ENCODE measurements at places on chromosomes 5 and 9.

DNA sequence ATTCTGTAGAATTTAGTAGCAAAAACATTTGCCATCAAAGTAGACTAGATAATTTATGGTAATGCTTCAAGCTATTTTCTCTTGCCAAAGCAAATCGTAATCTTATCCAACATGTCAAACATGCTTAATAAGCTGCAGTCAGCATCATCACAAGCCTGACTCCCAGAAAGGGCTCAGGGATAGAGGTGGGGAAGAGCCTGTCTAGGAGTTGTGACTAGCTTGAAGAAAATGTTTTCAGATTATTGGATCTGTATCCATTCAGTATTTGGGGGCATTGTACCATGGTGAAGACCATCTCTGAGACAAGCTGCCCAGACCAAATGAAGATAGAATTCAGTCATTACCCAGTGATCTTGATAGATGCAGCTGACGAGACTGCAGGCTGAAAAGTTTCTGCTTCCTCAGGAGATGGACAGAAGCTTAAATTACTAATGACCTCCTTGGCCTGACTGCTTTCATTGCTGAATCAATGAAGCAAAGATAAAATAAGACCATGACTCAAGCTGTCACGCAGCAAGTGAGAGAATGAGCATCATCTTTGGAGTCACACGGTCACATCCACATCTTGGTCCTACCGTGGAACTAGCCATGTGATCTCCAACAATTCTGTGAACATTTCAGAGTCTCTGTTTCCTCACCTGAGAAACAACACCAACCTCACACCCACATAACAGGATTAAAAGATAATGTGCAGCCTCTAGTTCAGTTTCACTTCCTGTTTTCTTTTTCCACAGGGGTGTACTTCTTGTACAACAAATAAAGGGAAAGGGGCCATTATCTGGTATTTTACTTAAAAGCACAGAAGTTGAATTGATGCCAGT lies 9.4 kb downstream of the ERAP2 start:
- no peak for DNase-seq

- DNase-seq, result no peak
Observed at GRCh38 chr9:19769213-19769612, 19.6 kb downstream of the SLC24A2 start.

GRCh38 chr5:122154910-122155309 lies 25.6 kb downstream of the ZNF474 start:
- DNase-seq, result no peak

DNA sequence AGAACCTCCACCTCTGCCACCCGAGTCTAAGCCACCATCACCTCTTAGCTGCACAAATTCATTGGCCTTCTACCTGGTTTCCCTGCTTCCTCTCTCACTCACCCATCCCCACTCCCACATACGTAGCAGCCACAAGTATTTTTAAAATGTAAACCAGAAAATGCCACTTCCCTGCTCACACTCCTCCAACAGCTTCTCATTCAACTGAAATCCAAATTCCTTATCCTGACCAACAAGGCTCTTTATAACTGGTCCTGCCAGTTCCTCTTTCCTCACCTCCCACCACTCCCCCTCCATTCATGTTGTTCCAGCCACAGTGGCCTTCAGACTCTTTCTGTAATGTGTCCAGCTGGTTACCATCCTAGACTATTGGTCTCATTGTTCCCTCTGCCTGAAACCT lies 25.0 kb upstream of the PALM2AKAP2 start:
- DNase-seq, result no peak

DNA sequence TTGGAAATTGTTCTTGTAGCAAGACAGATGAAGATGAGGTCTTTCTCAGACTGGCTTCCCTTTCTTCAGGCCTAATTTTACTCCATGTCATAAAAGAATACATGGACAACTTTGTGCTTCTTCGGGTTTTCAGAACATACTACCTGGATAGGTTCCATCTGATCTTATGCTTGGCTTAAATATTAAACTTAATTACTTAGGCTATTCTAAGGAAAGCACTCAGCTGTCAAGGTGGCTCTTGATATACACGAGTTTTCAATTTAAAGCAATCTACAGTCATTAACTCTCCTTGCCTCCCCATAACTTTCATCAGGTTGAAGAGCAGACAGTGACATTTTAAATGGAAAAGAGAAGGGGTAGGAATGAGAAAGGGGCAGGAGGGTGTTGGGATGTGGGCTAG lies 9.5 kb upstream of the PPP3R2 start:
- DNase-seq, result no peak

DNA sequence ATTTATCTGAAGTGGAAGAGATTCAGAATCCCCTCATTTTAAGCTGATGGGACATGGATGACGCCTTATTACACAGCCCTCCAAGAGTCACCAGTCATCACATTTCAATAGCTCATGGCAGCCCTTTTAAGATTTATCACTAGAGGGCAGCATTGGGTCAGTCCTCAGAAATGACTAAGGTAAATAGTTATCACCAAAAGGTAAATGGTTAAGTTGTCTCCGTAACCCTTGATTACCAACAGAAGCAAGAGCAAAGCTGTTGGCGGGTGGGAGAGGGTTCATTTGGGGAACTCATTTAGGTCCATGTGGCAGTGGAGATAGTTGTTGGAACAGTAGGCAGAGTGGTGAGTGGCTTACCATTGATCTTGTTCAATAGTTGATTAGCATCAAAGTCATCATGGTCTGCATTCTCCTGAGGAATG lies 12.0 kb upstream of the C9 start:
- DNase-seq, result no peak

GRCh38 chr5:592158-592557 lies 20.0 kb upstream of the CEP72 start:
- DNase-seq, result no peak

DNA sequence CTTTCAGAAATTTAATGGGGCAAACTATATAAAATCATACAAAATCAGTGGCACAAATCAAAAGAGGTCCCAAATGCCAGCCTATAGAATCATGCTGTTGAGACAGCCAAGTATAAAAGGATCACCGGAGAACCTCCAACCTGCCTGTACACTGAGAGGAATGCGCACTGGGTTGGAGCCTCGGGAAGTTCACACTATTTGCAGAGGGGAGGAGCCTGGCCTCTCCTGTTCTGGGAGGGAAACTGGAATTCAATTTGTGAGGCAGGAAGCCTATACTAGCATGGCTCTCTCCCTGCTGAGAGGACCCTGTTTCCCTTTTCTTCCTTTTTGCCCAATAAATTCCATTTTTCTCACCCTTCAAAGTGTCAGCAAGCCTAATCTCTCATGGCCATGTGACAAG lies 406.0 kb downstream of the HINT1 start:
- DNase-seq, result no peak

DNA sequence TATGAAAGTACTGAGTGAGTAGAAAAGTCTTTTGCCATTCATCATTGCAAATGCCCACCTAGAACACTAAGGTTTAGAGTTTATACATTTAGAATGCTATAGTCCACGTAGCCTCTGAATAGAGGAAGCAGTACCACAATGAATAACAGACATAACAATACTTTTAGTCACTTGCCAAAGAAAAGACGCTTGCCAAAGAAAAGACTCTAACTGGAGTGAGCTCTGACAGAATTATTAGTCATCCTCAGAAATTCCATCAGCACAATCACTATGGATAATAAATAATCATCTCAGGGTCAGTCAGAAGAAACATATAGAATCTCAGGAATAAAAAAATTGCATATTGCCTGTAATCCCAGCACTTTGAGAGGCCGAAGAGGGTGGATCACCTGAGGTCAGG lies 168.5 kb upstream of the TARS1 start:
- peak; percentile 93 for DNase-seq

- DNase-seq, result no peak
Observed at GRCh38 chr9:93612796-93613154, 36.4 kb downstream of the PHF2 start.

GRCh38 chr5:101997235-101997634 lies 298.8 kb downstream of the SLCO4C1 start:
- DNase-seq, result no peak

- no peak for DNase-seq
Observed at GRCh38 chr9:90142580-90142979, 500.0 kb downstream of the DIRAS2 start.

GRCh38 chr5:136056771-136057335 lies 28.1 kb downstream of the TGFBI start:
- DNase-seq, result no peak

- DNase-seq, result no peak
Observed at GRCh38 chr5:17114715-17115599, 102.5 kb upstream of the BASP1 start.

GRCh38 chr9:134757216-134757975 lies 115.8 kb downstream of the COL5A1 start:
- no peak for DNase-seq

DNA sequence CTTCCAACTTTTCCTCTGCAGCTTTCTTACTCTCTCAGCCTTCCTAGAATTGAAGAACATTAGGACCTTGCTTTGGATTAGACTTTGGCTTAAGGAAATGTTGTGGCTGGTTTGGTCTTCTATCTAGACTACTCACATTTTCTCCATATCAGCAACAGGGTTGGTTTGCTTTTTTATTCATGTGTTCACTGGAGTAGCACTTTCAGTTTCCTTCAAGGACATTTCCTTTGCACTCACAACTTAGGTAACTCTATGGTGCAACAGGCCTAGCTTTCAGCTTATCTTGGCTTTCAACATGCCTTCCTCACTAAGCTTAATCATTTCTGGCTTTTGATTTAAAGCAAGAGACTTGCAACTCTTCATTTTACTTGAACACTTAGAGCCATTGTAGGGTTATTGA lies 153.1 kb downstream of the CCDC192 start:
- DNase-seq, result no peak

DNA sequence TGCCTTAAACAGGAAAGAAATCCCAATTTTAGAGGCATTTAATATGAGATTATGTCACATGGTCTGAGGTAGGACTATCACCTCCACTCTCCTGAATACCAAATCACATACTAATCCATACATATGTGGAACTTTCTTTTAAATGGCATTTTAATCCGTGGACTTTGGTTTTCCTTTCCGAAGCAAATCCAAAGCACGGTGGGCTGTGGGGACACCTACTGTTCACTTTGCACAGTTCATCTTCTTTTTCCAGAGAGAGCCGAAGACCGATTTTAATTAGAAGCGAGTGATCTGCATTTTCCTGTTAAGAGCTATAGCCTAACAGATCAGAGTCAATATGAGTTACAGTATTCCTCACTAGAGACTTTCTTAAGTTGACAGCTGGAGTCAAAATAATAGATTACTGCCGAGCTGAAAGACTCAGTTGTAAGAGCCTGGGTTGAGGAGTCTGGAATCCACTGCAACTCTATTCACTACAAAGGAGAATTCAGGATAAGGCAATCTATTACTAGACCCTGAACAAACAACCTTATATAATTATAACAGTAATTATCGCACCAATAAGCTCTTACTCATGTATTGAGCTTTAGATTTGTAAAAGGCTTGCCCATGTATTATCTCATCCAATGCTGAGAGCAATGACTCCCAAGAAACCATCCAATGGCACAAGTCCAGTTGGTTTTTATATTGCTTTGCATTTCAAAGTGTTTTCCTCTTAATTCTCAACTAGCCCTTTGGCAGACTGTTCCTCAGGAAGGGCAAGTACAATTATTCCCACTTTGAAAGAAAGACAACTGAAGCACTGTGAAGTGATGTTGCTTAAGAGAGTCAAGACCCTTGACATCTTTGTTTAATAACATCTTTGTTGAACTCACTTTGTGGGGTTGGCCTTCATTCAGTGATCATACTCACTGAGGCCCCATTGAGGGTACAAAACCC lies 144.7 kb downstream of the TRPM6 start:
- peak; percentile 3 for DNase-seq

GRCh38 chr9:136525841-136526499 lies 19.9 kb downstream of the NOTCH1 start:
- no peak for DNase-seq

DNA sequence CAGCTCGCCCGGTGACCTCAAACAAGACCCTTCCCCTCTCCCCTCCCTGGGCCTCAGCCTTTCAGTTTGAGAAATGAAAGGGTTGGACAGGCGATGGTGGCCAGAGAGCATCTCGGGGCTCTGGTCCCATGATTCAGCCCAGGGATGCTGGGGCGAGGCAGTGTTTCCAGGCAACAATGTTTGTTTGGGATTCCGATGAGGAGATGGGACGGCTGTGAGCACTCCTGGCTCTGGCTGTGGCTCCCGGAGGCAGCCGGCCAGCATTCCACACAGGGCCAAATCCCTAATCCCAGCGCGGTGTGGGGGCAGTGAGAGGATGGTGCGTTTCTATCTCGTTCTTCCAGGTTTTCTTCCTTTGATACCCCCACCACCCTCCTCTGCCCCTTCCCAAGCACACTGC lies 66.0 kb downstream of the HMCN2 start:
- peak; percentile 20 for DNase-seq

DNA sequence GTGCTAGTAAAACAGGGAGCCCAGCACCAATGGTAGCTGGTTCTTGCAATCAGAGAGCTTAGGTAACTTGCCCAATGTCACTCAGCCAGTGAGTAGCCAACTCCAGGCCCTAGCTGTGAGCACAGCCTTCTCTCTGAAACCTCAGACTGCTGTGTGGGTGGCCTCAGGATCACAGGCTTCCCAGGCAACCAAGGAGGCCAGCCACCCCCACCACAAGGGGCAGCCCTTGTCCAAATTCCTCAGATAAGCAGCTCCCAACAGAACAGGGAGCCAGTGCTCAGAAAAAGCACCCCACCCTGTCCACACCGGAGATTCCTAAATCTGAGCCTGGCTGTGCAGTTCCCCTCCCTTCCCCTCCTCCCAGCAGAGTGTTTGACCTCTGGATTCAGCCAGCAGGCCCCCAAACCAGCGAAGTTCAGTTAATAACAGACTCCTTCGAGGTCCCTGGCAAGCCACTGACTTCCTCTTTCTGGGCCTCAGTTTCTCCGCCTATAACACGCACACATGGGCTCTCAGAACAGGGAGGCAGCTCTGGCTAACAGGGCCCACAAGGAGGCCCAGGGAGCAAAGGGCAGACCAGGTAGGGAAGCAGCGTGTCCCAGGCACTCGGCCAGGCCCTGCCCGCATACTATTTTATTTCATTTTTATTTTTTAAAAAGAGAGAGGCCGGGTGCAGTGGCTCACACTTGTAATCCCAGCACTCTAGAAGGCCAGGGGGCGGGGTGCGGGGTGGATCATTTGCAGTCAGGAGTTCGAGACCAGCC lies 2.7 kb downstream of the EEIG1 start:
- DNase-seq, result no peak

GRCh38 chr9:95027914-95028852 lies 289.3 kb downstream of the FANCC start:
- DNase-seq, result no peak

DNA sequence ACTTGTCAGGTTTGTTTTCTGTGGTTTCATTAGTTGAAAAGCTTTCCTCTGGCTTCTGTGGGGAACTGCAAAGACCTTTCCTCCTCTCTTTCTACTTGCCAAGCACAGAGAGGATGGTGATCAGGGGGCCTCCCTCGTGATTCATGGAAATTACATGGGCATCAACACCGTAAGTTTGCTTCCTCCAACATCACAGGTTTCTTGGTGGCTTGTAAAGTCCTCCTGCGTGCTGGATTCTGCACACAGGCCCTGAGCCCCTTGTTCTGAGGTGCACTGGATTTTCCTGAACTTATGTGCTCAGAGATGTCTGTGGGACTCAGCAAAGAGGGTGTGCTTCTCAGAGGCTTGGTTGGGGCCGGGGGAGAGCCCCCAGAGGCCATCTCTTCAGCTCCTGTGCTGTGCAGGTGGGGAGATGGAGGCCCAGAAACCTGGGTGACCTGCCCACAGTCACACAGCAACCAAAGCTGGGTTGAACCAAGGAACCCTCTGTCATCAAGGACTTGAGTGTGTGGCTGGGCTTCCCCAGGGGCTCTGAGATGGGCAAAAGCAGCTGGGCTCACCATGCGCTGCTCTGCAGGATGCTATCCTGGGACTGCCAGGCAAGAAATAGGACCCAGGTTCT lies 36.5 kb downstream of the RGS3 start:
- no peak for DNase-seq

Measured in fibroblast of skin of left quadriceps (primary cell).